ENCODE measurements at places on chromosomes 11 and 22.

GRCh38 chr11:111312076-111312475 lies 13.7 kb downstream of the POU2AF3 start:
- DNase-seq: no peak

DNA sequence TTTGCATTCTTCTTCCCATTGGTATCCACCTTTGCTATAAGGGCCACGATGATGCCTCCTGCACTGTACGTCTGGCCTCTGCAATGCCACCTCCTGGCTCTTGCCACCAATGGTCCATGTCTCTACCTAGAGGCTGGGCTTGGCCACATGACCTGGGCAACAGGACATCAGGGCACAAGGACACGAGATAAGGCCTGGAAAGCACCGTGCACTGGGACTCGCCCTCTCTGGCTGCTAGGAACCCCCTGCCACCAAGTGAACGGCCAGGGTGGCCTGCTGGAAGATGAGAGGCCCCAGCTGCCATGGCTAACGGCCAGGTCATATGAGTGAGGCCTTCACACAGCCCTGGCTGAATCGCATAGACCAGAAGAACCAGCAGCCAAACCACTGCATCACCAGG lies 87.4 kb downstream of the TRMU start:
- DNase-seq: no peak

- no peak for DNase-seq
Observed at GRCh38 chr11:92159931-92160330, 64.7 kb upstream of the FAT3 start.

DNA sequence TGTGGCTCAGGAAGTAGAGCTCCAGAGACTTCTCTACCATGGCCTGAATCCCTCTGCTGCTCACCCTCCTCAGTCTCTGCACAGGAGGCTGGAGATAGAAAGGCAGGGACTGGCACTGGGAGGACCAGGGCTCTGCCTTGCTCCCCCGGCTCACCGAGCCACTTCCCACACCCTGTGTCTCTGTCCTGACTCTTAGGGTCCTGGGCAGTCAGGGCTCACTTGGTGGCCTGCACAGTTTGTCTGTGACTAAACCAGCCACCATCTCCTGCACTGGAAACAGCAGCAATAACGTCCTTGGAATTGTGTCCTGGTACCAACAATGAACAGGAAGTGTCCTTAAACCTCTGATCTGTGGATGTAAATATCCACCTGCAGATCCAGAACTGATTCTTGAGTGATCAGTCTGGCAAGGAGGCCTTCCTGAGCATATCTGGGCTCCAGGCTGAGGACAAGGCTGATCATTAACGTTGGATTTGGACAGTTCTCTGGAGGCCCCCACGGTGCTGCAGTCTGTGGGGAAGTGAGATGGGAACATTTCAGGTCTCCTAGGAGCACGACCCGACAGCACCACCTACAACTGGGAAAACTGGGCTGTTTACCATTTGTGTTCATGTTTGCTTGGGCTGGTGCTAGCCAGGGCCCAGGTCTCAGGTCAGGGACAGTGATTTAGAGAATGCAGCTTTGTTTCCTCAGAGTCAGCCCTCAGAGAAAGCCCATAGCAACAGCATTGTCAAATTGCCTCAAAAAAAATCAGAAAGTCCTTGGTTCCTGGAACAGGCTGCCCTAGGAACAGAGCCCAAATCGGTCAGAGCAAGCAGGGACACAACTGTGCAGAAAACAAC lies 82.5 kb downstream of the ZNF280B start:
- DNase-seq: no peak

GRCh38 chr11:112156956-112157766 lies 6.7 kb downstream of the IL18 start:
- DNase-seq: no peak

All from stimulated activated CD4-positive, alpha-beta T cell treated with anti-CD3 and anti-CD28 coated beads, Interleukin-2, amount 100 ng/mL, for 48 hours (primary cell).